ENCODE measurements at places on chromosomes 7 and 10.
A peak's percentile ranks its signal among the peaks of the same experiment; 100 is the strongest.

DNA sequence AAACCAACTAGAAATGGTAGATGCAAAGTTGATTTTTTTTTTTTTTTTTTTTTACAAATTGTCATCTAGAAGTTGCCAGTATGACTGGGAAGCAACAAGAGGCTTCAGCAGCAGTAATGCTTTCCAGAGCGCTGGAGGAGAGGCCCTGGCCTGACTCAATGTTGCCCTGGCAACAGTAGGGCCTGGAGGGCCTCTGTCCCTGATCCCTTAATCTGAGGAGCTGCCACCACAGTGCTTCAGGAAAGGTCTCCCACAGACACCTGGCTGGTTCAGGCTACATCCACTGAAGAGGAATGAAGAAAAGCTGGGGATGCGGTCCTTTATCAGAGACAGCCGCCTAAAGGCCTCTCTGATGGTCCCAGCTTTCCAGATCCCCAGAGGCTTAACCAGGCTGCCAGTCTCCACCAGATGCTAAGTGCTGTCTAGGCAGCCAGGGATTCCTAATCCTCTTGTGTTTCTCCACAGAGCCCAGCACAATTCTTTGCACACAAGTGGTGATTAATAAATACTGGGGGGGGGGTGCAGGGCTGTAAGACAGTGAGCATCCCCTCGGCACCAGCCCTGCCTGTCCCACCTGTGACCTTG is 33.7 kb downstream of the ZNF777 start:
- no peak for DNase-seq

DNA sequence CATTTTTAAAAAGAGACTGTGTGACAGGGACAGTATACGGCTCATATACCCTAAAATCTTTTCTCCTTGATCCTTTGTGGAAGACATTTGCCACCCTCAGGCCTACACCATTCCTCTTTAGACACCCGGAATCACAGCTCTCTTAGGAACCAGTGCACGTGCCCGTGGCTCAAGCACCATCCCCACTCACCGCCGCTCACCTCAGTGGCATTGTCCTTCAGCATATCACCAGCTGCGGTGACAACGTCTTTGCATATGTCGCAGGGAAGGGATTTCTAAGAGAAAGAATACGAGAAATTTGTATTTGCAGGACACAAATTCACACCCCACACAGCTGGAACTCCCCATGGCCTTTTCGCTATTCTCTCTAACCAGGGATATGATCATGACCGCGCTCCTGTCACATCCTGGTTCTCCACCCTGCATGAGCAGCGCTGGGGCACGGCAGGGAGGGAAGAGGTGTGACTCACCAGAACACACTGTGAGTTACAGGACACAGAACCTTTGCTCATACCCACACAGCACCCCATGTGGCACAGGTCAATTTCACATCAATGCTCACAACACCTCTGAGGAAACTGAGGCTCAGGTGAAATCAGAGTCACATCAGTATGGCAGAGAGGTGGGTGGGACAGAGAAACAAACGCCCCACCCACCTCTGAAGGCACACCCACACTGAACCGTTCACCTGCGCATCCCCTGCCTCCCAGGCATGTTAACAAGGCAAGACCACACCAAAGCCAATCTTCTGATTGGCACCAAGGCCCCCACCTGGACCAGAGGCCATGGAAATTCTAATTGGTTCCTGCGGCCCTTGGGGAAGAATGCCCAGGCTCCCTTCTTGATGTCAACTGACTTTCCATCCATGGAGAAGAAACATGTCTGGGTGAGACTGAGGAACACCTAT is 19.2 kb downstream of the PSAP start:
- DNase-seq = no peak

DNA sequence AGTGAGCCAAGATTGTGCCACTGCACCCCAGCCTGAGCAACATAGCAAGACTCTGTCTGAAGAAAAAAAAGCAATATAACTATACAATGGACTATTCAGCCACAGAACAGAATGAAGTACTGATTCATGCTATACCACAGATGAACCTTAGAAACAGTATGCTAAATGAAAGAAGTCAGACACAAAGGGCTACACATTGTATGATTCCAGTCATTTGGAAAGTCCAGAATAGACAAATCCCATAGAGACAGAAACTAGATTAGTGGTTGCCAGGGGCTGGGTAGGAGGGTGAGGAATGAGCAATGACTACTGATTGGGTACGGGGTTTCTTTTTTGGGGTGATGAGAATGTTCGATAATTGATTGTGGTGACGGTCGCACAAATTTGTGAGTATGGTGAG is 9.6 kb upstream of the CFAP70 start:
- DNase-seq = peak; percentile 46

DNA sequence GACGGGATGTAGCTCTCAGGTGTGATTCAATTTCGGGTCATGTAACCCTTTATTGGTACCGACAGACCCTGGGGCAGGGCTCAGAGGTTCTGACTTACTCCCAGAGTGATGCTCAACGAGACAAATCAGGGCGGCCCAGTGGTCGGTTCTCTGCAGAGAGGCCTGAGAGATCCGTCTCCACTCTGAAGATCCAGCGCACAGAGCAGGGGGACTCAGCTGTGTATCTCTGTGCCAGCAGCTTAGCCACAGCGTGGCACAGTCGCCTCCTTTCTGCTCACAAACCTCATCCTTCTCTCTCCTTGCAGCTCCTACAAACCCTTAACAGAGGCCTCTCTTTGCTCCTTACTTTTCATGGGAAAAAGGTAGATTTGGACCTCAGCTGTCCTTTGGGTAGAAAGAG is 197.5 kb upstream of the PRSS58 start:
- no peak for DNase-seq

DNA sequence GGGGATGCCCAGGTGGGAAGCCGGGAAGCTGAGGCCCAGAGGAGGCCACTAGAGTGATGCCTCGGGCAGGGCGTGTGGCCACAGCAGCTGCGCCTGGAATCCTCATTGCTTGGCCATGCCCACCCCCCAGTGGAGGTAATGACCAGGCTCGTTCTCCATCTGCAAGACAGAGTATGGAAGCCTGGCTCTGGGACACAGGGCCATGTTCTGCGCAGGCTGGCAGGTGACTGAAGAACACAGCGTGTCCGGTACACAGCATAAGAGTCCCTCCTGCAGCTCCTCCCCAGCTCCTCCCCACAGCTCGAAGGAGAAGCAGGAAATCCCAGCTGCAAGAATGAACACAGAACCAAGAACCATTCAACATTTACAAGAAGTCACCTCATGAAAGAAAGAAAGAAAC is 64.8 kb downstream of the SMURF1 start:
- DNase-seq = no peak

GRCh38 chr7:143280566-143280965 is 4.2 kb upstream of the TMEM139 start:
- no peak for DNase-seq

DNA sequence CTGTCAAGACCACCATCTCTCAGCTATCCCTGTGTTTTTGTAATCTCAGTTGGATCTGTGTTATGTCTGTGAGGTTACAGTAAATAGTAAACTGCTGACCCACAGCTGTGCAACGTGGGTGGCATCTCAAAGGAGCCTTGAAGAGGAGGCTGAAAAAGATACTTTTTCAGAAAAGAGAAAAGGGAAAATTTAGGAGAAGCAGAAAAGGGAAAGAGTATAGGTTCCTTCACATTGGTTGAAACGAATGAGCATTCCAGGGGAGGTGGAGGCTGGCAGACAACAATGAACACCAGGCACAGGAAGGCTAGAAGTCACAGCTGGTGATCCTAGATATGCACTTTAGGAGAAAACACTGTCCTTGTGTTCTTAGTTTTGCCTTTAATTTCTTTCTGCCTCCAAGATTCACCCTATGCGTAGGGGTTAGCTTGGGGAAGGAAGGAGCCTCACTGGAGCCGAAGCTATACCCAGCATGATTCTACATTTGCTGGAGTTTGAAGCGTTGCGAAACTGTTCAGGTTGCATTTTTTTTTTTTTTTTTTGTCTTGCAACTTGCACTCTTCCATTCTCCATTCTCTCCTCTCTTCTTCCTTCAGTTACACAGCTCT is 18.3 kb downstream of the CPED1 start:
- no peak for DNase-seq

- DNase-seq = no peak
Observed at GRCh38 chr10:29297678-29298077, 8.8 kb downstream of the LYZL1 start.

All from midbrain (tissue), 1 donor.